ENCODE measurements at places on chromosomes 6 and 20.

GRCh38 chr6:149284904-149285303, 32.6 kb upstream of the TAB2 start:
- DNase-seq: peak; percentile 39

DNA sequence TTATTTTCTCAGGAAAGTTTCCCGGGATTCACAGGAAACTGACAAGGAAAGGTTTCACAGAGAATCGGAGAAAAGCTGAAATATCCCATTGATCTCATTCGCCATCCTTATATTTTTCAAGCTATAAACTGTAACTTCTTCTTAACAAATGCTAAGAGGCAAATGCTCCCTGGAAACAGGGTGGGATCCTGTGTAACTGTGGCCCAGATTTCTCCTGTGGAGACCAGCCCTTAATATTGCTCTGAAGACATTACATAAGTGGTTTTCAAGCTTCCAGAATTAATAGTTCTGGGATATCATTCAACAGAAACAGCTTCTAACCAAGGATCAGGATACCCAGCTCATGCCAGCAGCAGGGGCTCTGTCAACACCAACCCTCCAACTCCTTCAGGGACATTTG, 69.2 kb downstream of the THBS2 start:
- DNase-seq: no peak

DNA sequence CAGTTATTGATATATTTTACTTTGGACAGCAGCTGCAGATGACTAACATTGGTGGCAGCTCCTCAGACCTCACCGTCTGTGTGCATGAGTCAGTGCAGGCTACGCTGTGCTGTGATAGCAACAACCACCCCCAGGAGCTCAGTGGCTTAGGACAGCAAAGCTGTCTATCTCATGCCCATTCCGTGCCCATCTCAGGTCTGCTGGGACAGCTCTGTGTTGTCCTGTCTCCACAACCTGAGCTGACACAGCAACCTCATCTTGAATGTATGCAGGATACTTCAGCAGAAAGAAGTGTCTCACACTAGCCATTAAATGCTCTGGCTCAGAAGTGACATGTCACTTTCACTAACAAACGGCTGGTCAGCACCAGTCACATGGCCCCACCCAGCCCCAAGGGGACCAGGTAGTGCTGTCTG, 47.7 kb downstream of the BANF2 start:
- peak; percentile 10 for DNase-seq

- DNase-seq: no peak
Observed at GRCh38 chr6:24415753-24416152, 13.0 kb downstream of the MRS2 start.

GRCh38 chr6:41654151-41654697, 16.0 kb downstream of the MDFI start:
- DNase-seq: no peak

DNA sequence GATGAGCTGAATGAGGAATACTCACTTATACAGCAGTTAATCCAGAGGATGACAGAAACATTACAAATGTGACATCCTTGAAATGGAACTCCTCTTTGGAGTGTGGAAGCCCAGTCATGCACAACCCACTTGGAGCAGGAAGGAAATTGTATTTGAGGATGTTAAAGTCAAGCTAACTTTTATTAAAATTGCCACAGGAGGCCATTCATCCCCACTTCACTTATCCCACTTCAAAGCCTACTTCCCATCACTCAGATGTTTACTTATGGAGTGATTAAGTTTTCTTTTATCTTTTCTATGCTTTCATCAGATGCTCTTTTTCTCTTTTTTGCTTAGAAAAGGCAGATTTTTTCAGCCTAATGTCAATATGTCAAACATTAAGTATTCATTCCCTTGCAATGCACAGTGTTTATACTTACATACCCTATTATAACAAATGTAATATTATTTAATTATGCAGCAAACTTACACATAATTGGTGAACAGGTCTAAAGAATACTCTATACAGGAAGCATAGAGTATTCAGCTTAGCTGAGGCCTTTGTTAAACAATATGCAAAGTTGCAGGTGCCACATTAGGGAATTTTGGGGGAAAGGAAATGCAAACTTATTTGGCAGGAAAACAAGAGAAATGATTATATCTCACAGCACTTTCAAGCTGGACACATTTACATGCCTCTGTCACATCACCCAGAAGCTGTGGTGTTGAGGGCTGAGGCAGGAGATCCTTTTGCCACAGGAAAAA, 148.9 kb downstream of the KHDC1L start:
- DNase-seq: no peak

GRCh38 chr6:38310061-38310460, 329.7 kb downstream of the BTBD9 start:
- no peak for DNase-seq

DNA sequence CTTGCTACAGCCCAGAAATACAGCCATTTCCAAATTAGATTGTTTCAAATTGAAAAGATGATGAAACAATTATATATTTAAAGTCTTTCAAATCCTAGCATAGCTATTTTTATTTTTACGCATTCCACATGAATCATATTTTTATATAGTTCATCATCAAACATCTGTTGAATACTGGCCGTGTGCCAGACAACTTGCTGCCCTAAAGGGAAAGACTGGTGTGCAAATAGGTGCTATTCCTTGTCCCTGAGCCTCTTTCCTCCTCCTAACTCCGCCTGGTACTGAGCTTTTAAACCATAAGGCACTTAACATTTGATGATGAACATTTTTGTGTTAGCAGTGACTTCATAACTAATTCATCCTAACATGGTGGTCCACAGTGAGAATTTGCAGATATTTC, 18.7 kb upstream of the PLCG1 start:
- no peak for DNase-seq

Measured in activated CD4-positive, alpha-beta memory T cell treated with anti-CD3 and anti-CD28 coated beads for 36 hours (primary cell).